ENCODE measurements at places on chromosomes 16 and 17.

DNA sequence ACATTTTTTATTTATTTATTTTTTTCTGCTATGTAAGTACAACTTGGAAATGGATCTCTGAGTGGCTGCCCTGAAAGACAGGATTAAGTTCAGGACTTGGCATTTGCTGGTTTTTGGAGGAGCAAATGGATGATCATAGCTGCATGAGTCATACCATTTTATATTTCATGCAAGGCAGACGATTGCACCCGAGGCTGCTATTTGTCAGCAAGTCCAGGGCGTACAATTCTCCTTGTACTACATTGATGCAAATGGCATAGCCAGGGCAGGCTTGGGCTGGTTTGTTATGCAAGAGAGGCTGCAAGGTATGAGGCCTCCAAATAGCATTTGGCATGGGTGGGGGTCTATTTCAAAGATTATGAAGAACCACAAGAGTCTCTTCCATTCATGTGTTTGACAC, 81.2 kb upstream of the CACNG3 start:
- DNase-seq, result no peak

GRCh38 chr17:39555368-39555767, 52.4 kb downstream of the NEUROD2 start:
- no peak for DNase-seq

DNA sequence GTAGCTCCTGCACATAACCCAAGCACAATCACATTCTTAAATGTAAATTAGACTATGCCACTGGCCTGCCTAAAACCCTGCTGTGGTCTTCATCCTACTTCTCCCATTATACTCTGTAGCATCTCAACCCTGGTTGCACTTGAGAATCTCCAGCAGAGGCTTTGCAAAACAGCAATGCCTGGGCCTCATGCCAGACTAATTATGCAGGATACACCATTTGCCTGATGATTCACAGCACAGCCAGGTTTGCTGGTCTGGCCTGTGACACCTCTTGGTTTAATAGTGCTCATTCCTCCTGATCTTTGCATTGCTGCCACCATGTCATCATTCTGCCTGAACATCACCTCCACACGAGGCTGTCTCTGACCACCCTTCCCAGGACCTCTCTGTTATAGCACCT, 491.9 kb upstream of the TOM1L1 start:
- no peak for DNase-seq

DNA sequence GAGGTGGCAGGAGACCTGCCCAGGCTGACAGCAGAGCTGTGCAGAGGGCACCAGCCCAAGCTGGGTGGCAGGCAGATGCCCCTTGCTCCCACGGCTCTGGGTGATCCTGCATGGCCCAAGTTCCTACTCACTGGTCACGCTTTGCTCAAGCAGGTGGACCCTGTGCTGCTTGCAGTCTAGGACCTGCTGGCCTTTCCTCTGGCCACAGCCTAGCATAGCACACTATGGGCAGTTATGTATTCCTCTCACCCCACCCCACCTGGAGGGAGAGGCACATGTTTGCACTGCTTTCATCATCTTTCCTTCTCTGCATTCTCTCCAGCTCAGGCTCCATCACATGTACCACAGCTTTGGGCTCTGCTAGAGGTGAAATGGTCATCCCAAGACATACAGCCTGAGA, 19.6 kb upstream of the SREBF1 start:
- no peak for DNase-seq

GRCh38 chr16:19169082-19169639, 1.1 kb downstream of the SYT17 start:
- DNase-seq, result no peak

GRCh38 chr16:85821390-85822135, 22.1 kb downstream of the COX4I1 start:
- no peak for DNase-seq

DNA sequence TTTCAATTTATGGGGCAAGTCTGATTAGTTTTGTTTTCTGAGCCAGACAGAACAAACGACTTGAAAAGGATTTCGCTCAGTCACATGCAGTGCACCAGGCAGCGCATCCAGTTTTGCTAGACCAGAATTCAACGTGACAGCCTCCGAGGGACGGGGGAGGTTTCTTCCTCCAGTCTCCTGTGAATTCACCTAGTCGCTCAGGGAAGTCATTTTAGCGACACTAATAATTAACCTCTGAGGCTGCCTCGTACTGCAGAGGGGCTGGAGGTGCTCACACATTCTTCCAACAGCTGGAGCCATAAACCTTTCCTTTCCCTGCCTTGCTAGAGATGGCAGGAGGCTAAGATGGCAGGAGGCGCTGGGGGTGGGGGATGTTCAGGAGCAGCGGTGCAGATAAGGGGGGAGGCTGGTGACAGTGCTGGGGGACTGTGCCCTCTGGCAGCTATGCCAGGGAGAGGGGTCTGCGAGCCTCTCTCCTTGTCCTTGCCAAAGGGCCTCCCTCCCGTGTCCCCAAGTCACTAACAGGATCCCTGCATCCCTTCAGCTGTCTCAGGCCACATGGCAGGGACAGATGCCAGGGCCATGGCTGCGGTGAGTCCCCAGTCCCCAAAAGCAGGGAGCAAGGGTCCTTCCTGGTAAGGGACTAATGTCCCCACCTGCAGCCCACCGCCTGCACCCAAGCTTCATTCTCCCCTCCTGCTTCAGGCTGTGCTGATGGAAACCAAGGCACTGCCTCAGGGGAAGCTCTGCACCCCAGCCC, 24.0 kb downstream of the MXRA7 start:
- no peak for DNase-seq

DNA sequence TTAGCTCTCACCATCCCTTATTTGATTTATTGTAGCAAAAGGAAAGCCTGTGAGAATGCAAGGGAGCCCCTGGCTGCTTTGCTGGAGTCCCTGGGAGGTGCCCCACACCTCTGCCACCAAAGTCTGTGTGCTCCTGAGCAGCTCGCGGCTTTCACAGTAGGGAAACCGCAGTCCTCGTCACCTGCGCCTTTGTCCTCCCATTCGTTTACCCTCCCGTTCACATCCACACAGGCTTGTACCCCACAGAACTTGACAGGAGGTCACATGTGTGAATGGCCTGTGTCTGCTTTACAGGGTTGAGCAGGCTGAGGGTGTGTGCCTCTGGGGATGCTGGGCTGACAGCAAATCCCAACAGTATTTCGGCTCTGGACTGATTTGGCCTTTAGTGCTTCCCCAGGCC, 152.5 kb downstream of the LGALS9B start:
- no peak for DNase-seq

DNA sequence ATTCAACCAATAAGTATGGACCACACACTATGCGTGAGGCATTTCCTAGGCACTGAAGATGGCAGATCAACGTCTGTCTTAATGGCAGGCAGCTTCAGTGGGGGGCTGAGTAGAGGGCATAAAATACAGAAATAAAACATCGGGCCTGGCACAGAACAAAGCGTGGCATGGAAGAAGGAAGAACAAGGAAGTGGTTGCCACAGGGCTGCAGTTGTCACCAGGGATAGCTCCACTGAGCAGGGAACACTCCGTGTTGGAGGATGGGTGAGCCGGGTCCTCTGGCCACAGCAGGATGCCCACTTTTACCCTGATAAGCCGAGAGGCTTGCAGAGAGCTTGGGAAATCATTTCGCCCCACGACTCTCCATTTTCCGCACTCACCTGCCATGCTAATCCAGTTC, 6.3 kb downstream of the CDIP1 start:
- DNase-seq, result no peak

DNA sequence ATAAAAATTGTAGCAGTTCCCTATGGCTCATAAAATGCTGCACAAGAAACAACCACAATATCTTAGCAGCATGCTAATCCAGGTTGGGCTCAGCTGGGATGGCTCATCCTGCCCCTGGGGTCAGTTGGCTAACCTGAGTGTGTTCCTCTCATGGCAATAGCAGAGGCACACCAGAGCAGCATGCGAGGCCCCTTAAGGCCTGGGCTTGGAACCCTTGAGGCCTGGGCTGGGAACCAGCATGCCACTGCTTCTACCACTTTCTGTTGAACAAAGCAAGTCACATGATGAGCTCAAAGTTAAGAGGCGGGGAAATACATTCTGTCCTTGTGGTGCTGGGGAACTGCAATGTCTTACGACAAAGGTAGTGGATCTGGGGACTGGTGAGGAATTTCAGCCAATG, 154.4 kb upstream of the FOXF1 start:
- no peak for DNase-seq

GRCh38 chr16:71635632-71636031, 9.6 kb downstream of the MARVELD3 start:
- no peak for DNase-seq

DNA sequence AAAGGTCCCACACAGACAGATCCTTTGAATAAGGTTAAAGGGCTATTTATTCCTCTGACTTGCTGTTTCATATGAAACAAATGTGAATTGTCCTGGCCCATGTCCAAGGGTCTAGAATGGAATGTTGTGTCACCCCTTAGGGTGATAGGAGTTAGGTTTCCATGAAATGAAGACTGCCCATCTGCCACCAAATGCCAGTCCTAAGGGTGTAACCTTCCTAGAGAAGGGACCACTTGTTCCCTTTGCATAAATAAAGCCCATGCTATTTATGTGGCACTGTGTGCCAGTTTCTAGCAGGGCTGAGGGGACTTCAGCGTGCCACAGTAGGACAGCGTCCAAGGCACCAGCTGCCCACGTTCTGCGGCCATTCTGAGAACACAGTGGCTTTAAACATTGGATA, 171.3 kb downstream of the ABCA8 start:
- no peak for DNase-seq

GRCh38 chr16:83946781-83947566, 6.1 kb upstream of the OSGIN1 start:
- no peak for DNase-seq

GRCh38 chr17:10743316-10744009, 13.6 kb upstream of the TMEM220 start:
- DNase-seq, result peak; percentile 28

GRCh38 chr16:4917117-4917516, 19.8 kb downstream of the PPL start:
- no peak for DNase-seq

DNA sequence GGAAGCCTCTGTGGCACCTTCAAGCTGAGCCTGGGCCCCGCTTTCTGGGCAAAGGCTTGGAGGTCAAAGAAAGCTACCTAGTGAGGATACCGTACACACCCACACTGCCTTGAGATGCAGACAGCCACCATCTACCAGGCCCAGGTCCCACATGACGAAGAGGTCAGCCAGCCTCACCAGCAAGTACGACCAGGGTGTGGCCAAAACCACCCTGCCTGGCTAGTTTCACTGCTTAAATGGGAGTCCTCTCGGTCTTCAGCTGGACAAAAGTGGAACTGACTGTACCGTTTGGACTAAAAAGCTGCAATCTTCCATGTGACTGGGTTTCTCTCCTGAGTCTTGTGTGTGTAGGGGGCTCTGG, 21.6 kb downstream of the VASN start:
- no peak for DNase-seq

DNA sequence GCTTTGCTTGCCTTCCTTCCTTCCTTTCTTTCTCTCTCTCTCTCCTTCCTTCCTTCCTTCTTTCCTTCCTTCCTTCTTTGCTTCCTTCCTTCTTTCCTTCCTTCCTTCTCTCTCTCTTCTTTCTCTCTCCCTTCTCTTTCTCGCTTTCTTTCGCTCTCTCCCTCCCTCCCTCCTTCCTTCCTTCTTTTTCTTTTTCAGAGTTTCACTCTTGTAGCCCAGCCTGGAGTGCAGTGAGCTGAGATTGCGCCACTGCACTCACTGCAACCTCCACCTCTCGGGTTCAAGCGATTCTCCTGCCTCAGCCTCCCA, 17.9 kb downstream of the FOXJ1 start:
- no peak for DNase-seq

GRCh38 chr16:11670171-11671131, 2.2 kb downstream of the SNN start:
- no peak for DNase-seq

- no peak for DNase-seq
Observed at GRCh38 chr17:76500747-76501017, 541 bp downstream of the RHBDF2 start.

GRCh38 chr16:24984903-24985675, 30.1 kb downstream of the ARHGAP17 start:
- no peak for DNase-seq

GRCh38 chr17:40190197-40191021, 13.1 kb downstream of the RAPGEFL1 start:
- DNase-seq, result no peak

DNA sequence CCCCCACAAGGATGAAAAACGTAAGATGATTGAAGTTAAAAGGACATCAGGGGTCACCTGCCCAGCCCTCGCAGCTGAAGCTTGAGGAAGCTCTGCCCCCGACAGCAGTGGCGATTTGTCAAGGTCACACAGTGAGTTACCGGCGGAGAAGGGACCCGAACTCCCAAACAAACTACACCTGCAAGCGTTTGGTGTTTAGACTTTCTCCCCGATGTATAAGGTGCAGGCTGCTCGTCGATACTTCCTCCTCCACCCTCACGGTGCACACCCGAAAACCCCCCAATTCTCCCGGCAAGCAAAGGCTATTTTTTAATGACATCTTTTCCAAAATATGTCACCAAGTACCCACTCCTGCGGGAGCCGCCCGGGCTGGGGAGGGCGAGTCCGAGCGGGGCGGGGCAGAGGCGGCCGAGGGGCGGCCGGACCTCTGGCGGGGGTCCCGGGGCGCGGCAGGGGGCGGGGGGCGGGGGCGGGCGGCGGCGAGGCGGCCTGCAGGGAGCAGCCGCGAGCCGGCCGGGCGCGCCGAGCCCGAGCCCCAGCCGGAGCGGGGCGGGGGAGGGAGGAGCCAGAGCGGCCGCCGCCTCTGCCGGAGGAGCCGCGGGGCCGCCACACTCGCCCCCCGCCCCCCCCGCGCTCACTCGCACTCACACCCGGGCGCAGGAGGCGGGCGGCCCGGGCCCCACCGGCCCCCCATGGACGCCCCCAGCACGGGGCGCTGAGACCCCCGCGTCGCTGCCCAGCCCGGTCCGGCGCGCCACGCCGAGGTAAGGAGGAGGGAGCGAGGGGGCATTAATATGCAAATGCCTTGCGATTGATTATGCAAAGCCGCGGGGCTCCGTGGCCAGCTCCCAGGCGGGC, at the start of gene THRA:
TSS of gene THRA (plus strand) at position 637 of the 858 bp plus-strand sequence. CDS start 11,524 bp downstream, outside the sequence.
- no peak for DNase-seq

DNA sequence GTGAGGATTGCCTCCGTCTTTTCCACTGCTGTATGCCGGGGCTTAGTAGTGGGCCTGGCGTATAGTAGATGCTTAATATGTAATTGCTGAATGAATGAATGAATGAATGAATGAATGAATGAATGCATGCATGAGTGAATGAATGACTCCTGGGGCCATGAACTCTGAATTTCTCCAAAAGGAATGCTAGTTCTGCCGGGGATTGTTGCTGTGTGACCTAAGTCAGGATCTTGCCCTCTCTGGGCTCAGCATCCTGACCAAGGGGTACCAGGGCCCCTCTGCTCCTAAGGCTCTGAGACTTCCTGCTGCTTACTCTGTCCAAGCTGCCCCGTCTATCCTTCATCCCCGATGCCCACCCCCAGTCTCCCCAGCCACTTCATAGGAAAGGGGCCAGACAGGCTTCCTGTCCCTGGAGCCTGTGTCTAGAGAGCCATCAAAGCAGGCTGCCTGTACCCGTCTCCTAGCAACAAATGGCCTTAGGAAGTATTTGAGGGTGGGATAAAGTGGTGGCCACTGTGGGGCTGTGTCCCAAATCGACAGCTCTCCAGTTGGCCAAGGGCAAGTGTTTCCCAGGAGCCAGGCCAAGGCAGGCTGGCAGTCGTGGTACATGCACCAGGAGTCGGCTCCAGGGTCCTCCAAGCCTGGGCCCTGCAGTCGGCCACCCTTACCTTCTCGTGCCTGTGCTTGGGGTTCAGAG, 11.6 kb upstream of the MPRIP start:
- DNase-seq, result no peak

Data from fibroblast of skin of left biceps (primary cell).